ENCODE measurements at places on chromosomes 12 and 14.

GRCh38 chr14:67524634-67524963, 8.5 kb upstream of the PLEKHH1 start:
- no peak for DNase-seq

DNA sequence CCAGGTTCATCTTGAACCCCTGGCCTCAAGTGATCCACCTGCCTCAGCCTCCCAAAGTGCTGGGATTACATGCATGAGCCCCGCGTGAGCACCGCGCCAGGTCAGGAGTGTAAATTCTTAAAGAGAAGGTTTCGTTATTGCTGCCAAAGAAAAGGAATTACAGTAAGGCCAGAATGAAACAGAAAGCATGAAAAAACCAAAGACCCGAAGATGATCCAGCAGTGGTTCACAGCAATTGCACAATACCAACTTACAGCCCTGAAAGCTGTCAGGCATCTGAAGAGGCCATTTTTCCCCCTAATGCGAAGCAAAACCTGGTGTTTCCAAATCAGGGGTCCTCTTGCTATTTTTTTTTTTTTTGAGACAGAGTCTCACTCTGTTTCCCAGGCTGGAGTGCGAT, 10.3 kb downstream of the RBM23 start:
- no peak for DNase-seq

DNA sequence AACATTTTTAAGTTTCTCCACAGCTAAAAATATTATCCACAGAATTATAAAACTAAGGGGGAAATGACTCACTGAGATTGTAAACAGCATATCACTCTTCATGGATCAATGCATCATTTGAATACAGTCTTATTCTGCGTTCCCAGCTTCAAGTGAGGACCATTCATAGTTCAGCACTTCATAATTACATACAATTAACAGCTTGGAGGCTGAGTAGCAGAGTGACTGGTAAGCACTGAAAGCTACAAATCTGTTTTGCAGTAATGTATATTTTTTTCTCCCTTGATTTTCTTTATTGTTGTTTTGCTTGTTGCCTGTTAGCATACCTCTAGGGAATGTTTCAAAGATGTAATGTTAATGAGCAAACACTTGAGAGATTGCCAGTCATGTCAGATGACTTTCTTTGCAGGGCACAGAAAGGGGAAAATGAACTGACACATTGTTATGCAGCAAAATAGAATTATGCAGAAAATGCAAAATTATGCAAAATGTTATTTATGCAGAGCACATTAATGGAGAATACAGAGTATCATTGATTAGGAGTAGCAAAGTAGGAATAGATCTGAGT, 138.6 kb downstream of the RPS29 start:
- no peak for DNase-seq

DNA sequence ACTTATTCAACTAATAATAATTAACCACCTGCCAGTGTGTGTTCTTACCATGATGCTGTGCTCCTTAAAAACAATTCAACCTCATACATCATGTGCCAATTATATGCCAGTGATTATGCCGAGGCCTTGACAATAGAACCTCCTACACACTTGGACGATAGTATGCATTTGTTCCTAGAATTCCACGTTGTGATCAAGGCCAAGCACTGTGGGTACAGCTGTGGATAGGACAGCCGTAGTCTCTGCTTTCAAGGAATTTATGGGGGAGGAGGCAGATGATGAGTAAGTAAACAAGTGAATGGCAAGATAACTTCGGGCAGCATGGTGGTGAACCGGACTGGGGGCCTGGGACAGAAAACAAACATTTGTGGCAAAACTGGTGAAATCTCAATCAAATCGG, 18.0 kb upstream of the MYO1H start:
- no peak for DNase-seq

DNA sequence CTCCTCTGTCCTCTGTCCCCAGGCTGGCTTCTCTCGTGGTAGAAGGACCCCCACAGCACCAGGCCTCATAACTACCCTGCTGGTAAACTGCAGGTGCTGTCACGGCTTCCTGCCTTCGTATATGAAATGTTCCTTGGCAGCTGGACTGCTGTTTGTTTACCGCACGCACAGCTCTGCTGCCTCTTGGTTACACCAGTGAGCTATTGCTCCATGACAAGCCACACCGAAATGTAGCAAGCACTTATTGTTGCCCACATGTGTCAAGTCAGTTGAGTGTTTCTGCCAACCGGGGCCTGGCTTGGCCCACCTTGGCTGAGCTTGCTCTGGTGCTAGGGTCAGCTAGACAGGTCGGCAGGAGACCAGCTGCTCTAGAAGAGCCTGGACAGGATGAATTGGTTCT, 21.7 kb upstream of the TCL1B start:
- DNase-seq = no peak

DNA sequence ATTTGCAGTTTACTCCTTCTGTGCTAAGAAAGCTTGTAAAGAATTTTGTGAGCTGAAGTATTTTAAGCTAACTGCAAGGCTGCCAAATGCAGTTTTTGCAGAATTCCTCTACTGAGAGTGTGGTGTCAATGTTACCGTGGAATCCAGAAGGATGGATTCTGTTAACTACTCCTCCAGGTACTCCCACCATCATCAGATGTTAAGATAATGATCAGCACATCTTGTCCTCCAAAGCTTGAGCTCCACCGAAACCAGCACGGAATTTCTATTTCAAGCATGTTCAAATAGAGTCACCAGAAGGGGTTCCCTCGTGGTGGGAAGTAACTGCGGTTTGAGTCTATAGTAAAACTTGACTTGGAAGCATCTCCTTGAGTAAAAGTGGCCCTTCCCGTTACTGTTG, 64.3 kb upstream of the CDKN3 start:
- DNase-seq = no peak

GRCh38 chr12:49297695-49298060, 2.7 kb downstream of the PRPH start:
- no peak for DNase-seq

DNA sequence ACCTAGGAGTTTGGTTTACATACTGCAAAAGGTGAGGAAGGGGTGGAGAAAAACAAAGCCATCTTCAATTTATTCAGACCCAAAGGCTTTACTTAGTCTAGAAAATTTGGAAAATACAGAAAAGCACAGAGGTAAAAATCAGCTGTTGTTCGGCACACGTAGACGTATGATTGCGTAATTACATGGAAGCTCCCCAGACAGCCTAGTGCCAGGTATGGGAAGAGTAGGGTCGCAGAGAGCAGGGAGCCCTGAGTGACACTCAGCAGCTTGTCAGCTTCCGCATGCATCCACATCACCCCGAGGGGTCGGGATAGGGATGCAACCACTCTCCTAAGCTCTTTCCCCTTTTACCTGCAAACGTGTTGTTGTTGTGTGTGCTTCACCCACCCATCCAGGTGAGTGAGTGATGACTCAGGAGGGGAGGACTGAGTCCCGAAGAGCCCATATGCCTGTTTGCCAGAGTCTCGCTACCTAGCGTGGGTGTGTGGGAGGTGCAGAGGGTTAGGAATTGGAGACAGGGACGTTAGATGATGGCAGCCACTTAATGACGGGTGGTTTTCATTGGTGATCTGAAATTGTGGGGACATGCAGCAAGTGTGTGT, 20.1 kb downstream of the PIWIL1 start:
- DNase-seq = no peak

DNA sequence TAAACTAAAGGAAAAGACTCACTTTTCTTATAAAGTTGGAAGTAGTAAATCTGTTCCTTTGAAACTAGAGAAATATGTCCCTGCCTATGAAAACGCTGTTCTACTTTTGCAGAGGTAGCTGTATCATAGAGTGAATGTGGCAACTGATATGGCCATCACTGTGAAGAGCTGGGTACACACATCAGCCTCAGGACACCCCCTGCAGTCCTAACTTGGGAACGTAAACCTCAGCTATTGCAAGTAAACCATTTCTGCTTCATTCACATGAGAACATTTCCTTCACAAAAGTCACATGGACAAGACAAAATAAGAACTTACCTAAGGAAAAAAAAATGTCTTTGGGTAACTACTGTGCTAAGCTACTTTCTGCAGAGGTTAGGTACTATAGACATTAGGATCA, 233.3 kb upstream of the PPFIA2 start:
- DNase-seq = no peak

All from astrocyte (in vitro differentiated cells and primary cell).